Hematopoietic multipotent progenitor cell treated with erythropoietin and hydrocortisone succinate and interleukin-3 and kit ligand, for 6 days (in vitro differentiated cells): ENCODE measurements at places on chromosomes 1 and 21.
A peak's percentile ranks its signal among the peaks of the same experiment; 100 is the strongest.

DNA sequence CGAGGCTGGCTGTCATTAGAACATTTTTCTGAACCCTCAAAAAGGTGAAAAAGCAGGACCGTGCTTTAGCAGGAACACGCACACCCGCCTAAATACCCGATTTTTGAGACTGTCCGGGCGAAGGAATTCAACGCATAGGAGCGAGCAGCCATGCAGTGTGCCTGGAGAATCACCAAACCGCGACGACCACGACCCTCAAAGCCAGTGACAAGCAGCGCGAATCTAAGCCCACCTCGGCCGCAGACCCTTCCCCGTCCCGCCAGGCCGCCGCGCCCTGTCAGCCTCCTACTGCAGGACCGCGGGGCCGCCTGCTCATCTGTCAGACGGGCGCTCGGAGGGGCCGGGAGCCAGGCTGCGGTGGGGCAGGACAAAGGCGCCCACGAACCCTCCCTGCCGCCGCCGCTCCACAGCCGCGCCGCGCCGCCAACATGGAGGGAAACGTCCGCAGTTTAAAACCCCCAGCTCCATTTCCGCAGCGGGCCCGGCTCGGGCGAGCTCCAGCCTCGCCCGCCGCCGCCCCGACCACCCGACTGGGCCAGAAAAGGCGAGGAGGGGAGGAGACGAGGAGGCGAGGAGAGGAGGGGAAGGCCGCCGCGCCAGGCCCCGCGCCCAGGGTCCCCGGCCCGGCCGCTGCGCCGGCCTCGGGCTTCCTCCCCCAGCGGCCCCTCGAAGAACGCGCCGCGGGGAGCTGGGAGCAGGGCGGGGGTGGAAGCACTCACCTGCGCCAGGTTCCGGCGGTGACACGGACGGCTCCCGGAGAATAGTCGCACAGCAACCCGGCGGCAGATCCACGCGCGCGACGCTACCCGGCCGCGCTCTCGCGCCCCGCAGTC lies at the start of gene LBR:
Gene LBR (minus strand): TSS at position 804 of the 833 bp plus-strand sequence. CDS start 3,963 bp downstream, outside the sequence.
- peak; percentile 43 for DNase-seq

DNA sequence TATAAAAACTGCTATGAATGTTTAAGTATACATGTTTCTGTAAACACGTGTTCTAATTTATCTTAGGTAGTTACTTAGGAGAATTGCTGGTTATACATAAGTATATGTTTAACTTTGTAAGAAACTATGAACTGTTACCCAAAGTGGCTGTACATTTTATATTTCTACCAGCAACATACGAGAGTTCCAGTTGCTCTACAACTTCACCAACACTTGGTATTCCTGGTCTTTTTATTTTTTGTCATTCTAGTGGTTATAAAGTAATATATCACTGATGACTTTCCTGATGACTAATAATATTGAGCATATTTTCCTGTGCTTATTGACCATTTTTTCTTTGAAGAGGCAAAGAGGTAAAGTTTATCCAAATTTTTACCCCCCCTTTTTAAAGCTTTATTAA lies 76.0 kb downstream of the KIAA0319L start:
- no peak for DNase-seq

DNA sequence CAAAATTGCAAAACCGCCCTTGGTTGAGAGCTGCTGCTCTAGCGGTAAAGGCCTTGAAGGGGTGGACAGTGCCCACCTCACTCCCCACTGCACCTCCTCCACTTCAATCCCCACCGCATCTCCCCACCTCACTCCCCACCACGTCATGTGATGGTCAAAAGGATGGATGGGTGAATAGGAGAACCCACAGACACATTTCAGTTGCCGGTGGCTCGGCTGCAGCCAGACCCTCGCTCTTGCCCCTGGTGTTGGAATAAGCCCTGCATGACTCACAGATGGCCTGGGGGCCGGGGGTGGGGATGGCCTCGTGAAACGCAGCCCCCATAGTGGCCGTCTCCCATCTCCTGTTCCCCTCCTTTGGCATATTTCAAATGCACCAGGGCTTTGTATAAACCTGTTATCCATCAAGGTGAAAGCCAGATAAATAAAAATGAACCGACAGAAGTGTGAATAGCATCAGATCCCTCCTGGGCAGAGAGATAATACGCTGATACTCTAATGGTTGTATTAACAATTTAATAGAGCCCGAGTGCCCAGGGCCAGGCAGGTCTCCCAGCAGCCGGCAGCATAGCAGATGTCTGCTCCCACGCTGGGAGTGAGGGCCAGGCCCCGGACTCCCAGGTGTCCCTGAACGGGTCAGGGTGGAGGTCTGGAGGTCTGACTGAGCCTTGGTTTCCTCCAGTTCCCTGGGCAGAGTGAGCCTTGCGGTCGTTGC lies 300.3 kb downstream of the NPHP4 start:
- no peak for DNase-seq

DNA sequence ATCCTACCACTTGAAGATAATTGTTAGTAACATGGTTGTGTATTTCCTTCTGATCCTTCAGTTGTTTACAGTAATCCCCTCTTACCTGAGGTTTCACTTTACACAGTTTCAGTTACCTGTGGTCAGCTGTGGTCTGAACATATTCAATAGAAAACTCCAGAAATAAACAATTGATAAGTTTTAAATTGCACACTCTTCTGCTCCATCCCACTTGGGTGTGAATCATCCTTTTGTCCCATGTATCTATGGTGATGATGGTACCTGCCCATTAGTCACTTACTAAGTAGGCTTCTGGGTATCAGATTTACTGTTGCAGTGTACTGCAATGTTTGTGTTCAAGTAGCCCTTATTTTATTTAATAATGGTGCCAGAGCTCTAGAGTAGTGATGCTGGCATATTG lies 62.5 kb downstream of the OSBPL9 start:
- no peak for DNase-seq

GRCh38 chr1:186845576-186846210 lies 16.9 kb downstream of the PLA2G4A start:
- DNase-seq, result no peak

GRCh38 chr1:54037476-54037875 lies 15.5 kb downstream of the TMEM59 start:
- peak; percentile 19 for DNase-seq

- no peak for DNase-seq
Measured at GRCh38 chr1:39754906-39755504, 16.1 kb downstream of the OXCT2 start.

- DNase-seq, result no peak
Measured at GRCh38 chr1:162676750-162677149, 44.5 kb downstream of the DDR2 start.

DNA sequence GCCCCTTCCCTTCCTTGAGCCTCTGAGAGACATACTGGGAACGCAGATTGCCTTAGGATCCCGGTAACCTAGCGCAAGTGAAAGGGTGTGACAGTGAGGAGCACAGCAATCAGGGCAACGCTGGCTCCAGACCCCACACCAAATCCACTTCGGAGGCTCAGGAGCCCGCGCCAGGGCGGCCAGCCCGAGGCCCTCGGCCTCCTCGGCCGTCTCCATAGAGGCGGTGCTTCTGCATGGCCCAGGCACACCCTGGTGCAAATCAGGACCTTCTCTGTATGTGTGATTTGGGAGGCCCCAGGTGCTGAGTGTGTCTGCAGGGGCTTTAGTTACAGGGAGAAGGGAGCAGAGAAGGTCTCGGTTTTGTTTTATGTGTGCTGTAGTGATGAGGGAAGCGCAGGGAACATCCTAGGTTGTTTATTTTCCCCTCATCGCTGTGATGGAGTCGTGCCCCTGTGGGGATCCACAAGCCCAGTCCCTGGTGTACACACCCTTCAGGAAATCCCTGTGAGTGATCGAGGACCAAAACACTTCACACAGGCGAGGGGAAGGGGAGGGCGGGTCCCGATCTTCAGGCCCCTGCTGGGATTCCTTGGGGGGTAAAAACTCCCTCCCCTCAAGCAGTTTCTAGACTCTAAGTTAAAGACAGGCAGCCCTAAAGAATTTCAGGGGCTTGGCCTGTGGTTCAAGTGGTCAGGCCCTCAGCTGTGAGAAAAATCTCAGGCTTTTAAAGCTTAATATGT lies 9.4 kb downstream of the KIAA1614 start:
- DNase-seq, result no peak

GRCh38 chr1:7221826-7222694 lies 436.8 kb downstream of the CAMTA1 start:
- DNase-seq, result no peak

- DNase-seq, result no peak
Measured at GRCh38 chr1:89962742-89963075, 32.2 kb upstream of the ZNF326 start.

DNA sequence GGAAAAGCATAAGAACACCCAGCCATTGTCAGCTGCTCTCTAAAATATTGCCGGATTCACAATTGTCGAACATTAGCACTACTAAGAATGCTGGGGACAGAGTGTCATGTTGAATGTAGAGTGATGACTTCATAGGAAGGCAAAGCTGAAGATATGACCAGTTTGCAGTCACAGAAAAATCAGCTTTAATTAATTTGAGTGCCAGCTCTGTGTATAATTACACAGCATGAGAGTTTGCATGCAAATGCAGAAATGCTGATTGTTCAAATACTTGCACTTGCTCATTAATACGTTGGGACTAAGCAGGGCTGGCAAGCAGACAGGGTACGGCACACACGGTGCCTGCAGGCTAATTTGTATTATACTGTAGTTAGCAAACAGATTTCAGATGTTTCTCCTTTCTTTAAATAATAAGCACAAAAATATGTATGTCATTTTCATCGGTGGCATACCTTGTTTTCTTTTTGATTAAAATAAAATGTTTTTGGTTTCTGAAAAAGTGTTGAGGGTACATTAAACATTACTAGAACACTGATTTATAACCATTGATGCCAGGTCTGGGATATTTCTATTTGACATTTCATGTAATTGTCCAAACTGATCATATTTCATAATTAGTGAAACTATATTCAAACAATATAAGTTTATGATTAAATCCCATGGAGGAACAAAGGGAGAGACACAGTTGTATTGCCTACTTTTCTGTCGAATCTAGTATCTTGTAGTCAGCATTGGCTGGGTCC lies 99.8 kb upstream of the ADGRL2 start:
- DNase-seq, result no peak

GRCh38 chr1:59814901-59815825 lies at the start of gene HOOK1:
TSS of gene HOOK1 (plus strand) at chr1:59814949. CDS start at chr1:59815118, 169 bp downstream.
- DNase-seq, result peak; percentile 17

DNA sequence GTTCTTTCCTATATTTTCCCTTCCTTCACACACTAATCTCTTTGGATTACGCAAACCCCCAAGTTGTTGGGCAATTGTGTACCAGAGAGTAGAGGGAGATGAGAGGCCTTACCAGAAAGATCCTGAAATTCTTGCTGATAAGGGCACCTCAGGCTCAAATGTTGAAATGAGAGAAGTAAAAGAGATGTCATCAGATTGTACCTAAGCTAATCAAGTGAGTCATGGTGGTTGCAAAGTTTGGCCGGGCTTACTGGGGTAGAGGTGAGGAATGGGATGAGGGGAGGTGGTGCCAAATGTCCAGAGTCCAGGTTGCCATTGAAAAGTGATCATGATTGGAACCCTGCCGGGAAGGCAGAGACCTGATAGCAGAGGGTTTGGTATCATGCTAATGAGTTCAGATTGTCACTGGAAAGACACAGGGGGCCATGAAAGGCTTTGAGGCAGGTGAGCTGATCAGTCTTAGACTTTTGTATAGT lies 43.1 kb downstream of the OPTC start:
- peak; percentile 26 for DNase-seq

DNA sequence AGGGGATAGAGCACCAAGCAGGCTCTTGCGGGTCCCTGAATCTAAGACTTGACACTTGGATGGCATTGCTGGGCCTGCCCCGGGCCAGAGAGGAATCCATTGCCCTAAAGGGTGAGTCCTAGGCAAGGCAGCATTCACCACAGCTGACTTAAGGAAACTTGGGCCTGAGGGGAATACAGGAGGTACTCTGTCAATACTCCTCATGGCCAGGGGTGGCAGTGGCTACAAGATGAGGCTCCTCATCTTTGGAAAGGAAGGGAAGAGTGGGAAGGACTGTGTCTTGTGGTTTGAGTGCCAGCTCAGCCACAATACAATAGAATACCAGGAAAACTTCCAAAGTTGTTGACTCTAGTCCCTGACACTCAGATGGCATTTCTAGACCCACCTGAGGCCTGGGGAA lies 5.1 kb downstream of the KRTAP22-1 start:
- DNase-seq, result no peak

DNA sequence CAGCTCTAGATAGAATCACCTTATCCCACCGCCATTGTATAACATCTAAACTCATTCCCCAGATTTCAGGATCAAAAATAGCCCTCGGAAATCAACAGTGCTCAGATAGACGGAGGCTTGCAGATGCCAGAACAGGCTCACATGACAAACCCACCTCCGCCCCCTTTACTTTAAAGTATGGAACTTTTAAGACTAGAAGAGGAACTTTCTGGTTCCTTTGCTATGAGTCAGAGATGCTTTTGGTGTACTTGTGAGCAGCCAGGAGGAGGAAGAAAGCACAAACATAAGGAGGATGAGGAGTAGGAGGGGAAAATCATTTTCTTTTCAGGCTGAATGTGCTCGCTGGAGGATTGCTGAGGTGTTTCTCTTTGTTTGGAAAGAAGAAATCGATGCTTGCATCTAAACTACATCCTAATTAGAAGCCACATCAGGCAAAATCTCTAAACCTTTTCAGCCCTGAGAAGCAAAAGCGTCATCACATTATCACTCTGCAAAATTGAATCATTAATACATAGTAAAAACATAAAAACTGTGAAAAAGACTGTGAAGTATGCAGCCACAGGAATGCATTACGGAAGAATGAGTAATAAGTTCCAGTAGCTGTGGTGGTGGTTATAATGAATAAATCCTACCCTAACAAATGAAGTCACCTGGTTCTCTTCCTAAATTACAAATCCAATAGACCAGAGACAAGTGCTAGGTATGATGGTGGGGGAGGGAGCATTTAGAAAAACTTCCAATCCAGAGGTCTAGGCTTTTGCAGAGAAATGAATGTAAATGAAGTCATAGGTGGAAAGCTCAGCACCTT lies 251.3 kb downstream of the KCNH1 start:
- no peak for DNase-seq

DNA sequence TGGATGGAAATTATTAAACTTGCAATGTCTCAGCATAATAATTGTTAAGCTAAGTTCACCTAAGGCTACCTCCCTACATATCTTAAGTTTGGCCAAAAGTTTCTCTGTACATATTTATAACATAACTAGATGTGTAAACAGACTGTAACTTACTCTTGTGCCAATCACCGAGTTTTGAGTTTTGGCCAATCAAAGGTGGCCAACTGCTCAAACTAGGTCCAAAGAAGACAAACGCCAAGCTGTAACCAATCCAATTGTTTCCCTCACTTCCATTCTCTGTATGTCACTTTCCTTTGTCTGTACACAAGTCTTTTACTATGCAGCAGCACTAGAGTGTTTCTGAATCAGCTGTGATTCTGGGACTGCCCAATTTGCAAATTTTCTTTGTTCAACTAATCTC lies 197.8 kb downstream of the LYPLAL1 start:
- no peak for DNase-seq
